Activated B cell treated with CpG ODN at 0.5 μM for 24 hours (primary cell): ENCODE measurements at places on chromosomes 13 and 19.

GRCh38 chr13:24737042-24737441 is 26.9 kb upstream of the RNF17 start:
- H3K4me3 ChIP-seq, result no peak overlapping the region
- no peaks in the 10 kb centered on the region for H3K36me3 ChIP-seq
- H3K27me3 ChIP-seq, result no peaks in the 10 kb centered on the region
- no peak for DNase-seq
- no peak overlapping the region for H3K27ac ChIP-seq

DNA sequence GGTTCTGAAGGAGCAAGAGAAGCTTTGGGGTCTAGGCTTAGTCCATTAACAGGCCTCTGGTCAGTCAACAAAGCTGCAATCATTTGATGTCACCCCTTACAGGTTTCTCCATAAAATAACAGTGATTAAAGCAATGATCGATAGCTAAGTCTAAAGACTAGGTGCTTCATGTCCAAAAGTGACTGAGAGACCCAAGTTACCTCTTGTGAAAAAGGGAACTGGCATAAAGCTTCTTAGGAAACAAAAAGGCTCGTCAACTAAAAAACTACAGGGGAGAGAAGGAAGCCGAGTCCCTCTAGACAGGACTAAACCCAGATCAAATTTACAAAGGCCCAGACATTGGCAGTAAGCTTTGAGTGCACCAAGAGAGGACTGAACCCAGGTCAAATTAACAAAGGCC is 2.2 kb downstream of the DCUN1D2 start:
- peaks cover 3% of the 10 kb centered on the region for H3K36me3 ChIP-seq
- peaks cover 41% of the 10 kb centered on the region for H3K4me1 ChIP-seq
- no peak for DNase-seq
- H3K27ac ChIP-seq, result no peak overlapping the region

GRCh38 chr13:84658491-84659358 is 776.5 kb upstream of the SLITRK1 start:
- H3K27me3 ChIP-seq, result no peaks in the 10 kb centered on the region
- H3K4me1 ChIP-seq, result no peaks in the 10 kb centered on the region
- H3K4me3 ChIP-seq, result no peak overlapping the region

DNA sequence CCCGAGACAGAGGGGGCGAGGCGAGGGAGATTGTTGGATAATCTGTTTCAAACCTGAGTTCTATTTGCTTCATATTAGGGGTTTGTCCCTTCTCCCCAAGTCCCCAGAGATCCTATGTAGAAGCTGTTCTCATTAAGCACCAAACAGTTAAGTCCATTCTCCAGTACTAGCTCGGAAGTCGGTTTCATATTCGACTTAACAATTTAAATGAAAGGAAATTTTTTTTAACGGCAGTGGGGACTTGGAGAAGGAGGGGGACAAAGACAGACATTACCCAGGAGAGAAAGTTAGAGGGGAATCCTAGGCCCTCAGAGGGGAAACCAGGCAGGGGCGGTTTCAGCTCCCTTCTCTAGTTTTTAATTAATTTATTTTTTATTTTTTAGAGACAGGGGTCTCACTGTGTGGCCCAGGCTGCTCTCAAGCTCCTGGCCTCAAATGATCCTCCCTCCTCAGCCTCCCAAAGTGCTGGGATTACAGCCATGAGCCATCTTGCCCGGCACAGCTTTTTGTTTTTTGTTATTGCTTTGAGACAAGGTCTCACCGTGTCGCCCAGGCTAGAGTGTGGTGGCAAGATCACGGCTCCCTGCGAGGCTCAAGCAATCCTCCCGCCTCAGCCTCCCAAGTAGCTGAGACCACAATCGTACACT is 13.7 kb upstream of the TLE2 start:
- H3K27ac ChIP-seq, result no peak overlapping the region
- H3K27me3 ChIP-seq, result peaks cover 6% of the 10 kb centered on the region
- no peaks in the 10 kb centered on the region for H3K36me3 ChIP-seq
- H3K4me1 ChIP-seq, result peaks cover 11% of the 10 kb centered on the region

DNA sequence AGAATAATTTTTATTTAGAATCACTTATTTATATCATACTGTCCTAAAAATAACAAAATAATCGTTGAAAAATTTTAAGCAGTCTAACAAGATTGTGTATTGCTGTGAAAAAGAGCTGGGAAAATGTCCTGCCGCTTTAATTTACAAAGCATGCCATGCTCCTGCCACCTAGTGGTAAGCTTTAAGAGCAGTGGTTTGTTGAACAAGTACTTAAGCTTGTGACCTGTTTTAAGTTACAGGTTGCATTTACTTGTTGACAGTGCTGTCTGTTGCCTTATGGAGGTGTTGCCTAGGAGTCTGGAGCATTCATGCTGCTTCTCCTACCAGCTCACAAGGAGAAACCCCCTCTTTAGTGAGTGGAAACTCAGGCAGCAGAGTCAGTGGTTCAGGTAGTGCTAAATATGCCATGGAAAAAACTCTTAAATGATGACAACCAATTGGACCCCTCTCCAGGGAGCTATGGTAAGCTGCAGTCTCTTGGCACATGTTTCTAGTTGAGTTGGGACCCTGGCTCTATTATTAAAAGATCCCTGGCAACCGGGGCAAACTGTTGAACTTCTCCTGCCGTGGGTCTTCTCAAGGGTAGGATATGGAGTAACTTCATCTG is 68.4 kb downstream of the SPATA13 start:
- H3K36me3 ChIP-seq, result no peaks in the 10 kb centered on the region
- H3K27ac ChIP-seq, result no peak overlapping the region
- peaks cover 27% of the 10 kb centered on the region for H3K4me1 ChIP-seq
- DNase-seq, result no peak

- no peak for DNase-seq
- no peaks in the 10 kb centered on the region for H3K4me1 ChIP-seq
- no peak overlapping the region for H3K4me3 ChIP-seq
- no peaks in the 10 kb centered on the region for H3K27me3 ChIP-seq
- peaks cover 14% of the 10 kb centered on the region for H3K36me3 ChIP-seq
These were observed 15.7 kb upstream of the F7 start for GRCh38 chr13:113089693-113090414.

GRCh38 chr19:27765912-27766725 is 1446.8 kb downstream of the UQCRFS1 start:
- H3K27me3 ChIP-seq, result no peaks in the 10 kb centered on the region
- H3K36me3 ChIP-seq, result peaks cover 2% of the 10 kb centered on the region
- H3K4me1 ChIP-seq, result no peaks in the 10 kb centered on the region
- no peak overlapping the region for H3K4me3 ChIP-seq
- no peak for DNase-seq

GRCh38 chr19:41984961-41985360 is 9.1 kb downstream of the ATP1A3 start:
- peaks cover 3% of the 10 kb centered on the region for H3K36me3 ChIP-seq
- H3K27ac ChIP-seq, result no peak overlapping the region
- H3K4me3 ChIP-seq, result no peak overlapping the region

GRCh38 chr13:104701591-104701990 is 1635.4 kb upstream of the SLC10A2 start:
- H3K36me3 ChIP-seq, result no peaks in the 10 kb centered on the region
- DNase-seq, result no peak
- H3K27me3 ChIP-seq, result no peaks in the 10 kb centered on the region

GRCh38 chr13:27619728-27620376 is 477 bp downstream of the LNX2 start:
- no peaks in the 10 kb centered on the region for H3K27me3 ChIP-seq
- H3K4me3 ChIP-seq, result peak overlapping the region; percentile 90
- H3K36me3 ChIP-seq, result peaks cover 27% of the 10 kb centered on the region
- no peak for DNase-seq

DNA sequence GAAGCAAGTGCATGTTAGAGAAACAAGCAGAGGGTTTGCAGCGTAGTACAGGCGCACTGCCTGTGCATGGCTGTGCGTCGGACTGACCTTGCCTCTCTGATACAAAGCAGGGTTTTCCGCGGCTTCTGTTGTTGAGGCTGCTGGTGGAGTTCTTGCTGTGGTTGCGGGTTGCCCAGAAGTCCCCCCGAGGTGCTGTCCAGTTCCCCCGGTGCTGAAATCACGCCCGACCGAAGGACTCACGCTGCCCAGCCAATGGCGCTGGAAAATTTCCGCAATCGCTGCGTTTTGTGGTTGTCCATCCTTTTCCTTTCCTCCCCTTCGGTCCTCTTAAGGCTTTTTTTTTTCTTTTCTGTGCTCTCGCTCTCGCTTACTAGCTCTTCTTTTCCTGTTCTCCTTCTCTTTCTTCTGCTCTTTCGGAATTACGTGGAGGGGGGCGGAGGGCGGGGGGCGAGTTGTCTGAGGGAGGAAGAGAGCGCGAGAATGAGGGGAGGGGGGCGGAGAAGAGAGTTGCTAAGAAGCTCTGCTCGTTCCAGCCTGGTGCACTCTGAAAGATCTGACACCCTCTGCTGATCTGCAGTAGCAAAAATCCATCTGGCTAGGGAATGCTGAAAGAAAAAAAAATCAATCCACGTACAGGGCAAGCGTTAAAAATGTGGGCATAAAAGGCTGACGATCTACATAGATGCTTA is at the start of gene SLITRK1:
SLITRK1 (minus strand) TSS at position 558 of the 689 bp plus-strand sequence. CDS start 967 bp downstream, outside the sequence.
- DNase-seq, result no peak
- H3K36me3 ChIP-seq, result no peaks in the 10 kb centered on the region
- H3K4me1 ChIP-seq, result no peaks in the 10 kb centered on the region
- H3K4me3 ChIP-seq, result no peak within 1 kb of the TSS

- no peak overlapping the region for H3K4me3 ChIP-seq
- no peaks in the 10 kb centered on the region for H3K27me3 ChIP-seq
- no peak overlapping the region for H3K27ac ChIP-seq
- H3K4me1 ChIP-seq, result no peaks in the 10 kb centered on the region
- no peaks in the 10 kb centered on the region for H3K36me3 ChIP-seq
These were observed 77.5 kb upstream of the PEG3 start for GRCh38 chr19:56917998-56918397.

- DNase-seq, result no peak
- H3K4me1 ChIP-seq, result peaks cover 51% of the 10 kb centered on the region
- H3K27ac ChIP-seq, result no peak overlapping the region
- no peak overlapping the region for H3K4me3 ChIP-seq
These were observed 32.2 kb downstream of the RCBTB2 start for GRCh38 chr13:48500652-48501197.

DNA sequence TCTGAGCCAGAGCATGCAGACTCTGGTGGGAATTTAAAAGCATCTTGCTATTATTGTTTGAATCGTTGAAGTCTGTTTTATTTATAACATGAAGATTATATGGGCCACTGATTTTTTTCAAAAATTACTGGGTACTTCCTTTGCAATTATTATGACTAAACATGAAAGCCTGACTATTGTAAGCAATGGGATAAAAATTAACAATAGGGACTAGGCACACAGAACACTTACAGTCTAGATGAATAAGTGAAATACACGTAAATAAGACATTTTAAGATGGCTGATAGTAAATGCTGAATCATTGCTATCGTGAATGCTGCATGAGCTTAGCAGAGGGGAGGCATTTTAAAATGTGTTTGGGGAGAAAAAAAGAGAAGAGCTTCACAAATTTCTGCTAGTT is 81.0 kb upstream of the MAB21L1 start:
- no peak overlapping the region for H3K27ac ChIP-seq
- DNase-seq, result no peak
- H3K4me3 ChIP-seq, result no peak overlapping the region
- no peaks in the 10 kb centered on the region for H3K36me3 ChIP-seq
- H3K27me3 ChIP-seq, result no peaks in the 10 kb centered on the region

- no peak for DNase-seq
- H3K27ac ChIP-seq, result no peak overlapping the region
- H3K4me3 ChIP-seq, result no peak overlapping the region
- H3K27me3 ChIP-seq, result no peaks in the 10 kb centered on the region
- H3K36me3 ChIP-seq, result peaks cover 64% of the 10 kb centered on the region
- peaks cover 5% of the 10 kb centered on the region for H3K4me1 ChIP-seq
These were observed 27.3 kb upstream of the GPI start for GRCh38 chr19:34337739-34338138.

GRCh38 chr13:51839711-51840540 is 5.1 kb downstream of the TMEM272 start:
- DNase-seq, result no peak
- no peaks in the 10 kb centered on the region for H3K36me3 ChIP-seq
- no peak overlapping the region for H3K27ac ChIP-seq
- H3K4me3 ChIP-seq, result no peak overlapping the region

DNA sequence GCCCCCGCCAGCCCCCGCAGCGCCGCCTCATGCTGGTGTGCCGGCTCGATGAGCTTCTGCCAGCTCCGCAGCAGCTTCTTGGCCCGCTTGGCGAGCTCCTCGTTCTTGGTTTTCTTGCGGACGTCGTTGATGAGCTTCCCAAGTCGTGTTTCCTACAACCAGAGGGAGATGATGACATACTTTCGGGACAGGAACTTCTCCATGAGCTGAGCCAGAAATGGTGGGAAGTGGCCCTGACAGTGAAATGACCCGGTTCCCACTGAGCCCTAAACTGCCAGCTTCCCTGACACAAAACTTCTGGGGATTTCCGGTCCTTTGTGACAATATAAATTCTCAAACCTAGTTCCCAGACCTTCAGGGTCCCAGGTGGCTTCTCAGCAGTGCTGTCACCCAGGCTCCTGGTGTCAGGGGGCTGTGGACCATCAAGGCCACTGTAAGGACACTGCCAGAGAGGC is 5.3 kb upstream of the SLC35E1 start:
- peaks cover 66% of the 10 kb centered on the region for H3K4me1 ChIP-seq
- no peak overlapping the region for H3K4me3 ChIP-seq
- no peaks in the 10 kb centered on the region for H3K27me3 ChIP-seq
- peaks cover 63% of the 10 kb centered on the region for H3K36me3 ChIP-seq
- DNase-seq, result no peak

DNA sequence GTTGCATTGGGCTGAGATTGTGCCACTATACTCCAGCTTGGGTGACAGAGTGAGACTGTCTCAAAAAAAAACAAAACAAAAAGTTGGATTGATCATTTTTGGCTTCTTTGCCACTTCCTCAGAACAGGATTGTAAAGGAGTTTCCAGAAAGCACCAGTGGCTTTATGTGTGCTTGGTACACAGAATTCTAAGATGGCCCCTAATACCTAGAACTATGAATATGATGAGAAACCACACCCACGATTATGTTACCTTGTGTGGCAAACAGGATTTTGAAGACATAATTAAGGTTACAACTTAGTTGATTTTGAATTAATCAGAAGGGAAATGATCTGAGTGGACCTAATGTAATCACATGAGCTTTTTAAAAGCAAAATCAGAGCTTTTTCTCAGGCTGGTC is 26.5 kb downstream of the CEACAM1 start:
- no peak overlapping the region for H3K27ac ChIP-seq
- no peaks in the 10 kb centered on the region for H3K27me3 ChIP-seq
- no peaks in the 10 kb centered on the region for H3K36me3 ChIP-seq
- peaks cover 20% of the 10 kb centered on the region for H3K4me1 ChIP-seq

DNA sequence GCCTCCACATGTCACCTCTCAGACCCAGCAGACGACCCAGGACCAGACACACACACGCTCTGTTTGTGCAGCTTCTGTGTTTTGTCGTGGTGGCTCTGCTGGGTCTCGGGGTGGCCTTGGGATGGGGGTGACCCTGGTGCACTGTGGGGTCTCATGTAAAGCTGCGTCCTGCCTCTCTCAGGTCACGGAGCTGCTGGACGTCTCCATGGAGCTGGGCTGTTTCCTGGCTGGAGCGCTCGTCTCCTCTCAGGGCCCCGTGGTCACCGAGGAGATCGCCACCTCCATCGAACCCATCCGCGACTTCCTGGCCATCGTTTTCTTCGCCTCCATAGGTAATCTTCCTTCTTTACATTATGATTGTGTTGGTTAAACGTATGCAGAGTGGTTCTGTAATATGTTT is 45.4 kb upstream of the TFDP1 start:
- H3K4me3 ChIP-seq, result no peak overlapping the region
- H3K27ac ChIP-seq, result no peak overlapping the region
- peaks cover 42% of the 10 kb centered on the region for H3K36me3 ChIP-seq
- peaks cover 2% of the 10 kb centered on the region for H3K4me1 ChIP-seq

- peaks cover 82% of the 10 kb centered on the region for H3K36me3 ChIP-seq
- H3K4me1 ChIP-seq, result no peaks in the 10 kb centered on the region
- H3K4me3 ChIP-seq, result no peak overlapping the region
- H3K27ac ChIP-seq, result no peak overlapping the region
- DNase-seq, result no peak
- no peaks in the 10 kb centered on the region for H3K27me3 ChIP-seq
These were observed 18.3 kb downstream of the PRKD2 start for GRCh38 chr19:46698395-46699321.
